ENCODE measurements at places on chromosomes 5 and 9.

GRCh38 chr9:105332471-105332870 lies 88.0 kb downstream of the SLC44A1 start:
- DNase-seq: no peak

DNA sequence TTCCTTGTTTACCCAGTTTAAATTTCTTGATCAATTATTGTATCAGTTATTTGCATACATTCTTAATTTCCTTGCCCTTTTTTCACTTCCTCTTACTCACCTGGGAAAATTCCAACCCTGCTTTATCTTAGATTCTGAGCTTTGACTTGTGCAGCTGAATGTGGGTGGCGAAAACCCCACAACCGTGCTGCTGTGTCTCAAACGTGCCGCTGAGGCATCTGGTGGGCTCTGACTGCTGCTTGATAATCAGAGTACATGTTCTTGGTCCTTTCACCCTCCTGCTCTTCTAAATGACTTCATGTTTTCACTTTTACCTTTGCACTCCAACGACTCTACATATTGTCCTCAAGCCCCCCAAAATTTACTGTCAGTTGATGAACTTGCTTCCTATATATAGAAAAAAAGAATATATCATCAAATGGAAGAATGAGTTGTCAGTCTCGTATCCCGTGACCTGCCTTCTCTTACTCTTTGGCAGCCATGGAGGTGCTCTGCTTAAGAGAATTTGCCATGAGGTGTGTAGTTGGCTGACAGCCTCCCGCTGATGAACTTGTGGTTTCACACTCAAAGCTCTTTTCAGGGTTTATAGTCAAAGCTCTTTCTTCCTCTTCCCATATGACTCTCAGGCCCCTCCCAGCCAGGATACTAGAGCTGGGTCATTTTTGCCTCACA lies 14.0 kb upstream of the JAK2 start:
- no peak for DNase-seq

DNA sequence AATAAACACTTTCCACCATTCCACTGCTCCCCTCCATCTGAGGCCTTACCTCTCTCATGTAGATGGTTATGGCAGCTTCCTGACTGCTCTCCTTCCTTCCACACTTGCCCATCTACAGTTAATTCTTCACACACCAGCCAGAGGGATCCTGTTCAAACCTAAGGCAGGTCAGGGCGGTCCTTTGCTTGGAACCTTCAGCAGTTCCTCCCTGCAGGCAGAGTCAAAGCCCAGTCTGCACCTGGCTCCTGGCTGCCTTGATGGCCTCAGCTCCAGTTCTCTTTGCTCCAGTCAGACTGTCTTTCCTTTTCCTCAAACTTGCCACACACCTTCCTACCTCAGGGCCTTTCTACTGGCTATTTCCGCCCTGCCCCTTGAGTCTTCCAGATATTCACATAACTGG lies 30.2 kb upstream of the NR3C1 start:
- no peak for DNase-seq

- DNase-seq: no peak
Measured at GRCh38 chr5:143073766-143074165, 303.6 kb downstream of the ARHGAP26 start.

DNA sequence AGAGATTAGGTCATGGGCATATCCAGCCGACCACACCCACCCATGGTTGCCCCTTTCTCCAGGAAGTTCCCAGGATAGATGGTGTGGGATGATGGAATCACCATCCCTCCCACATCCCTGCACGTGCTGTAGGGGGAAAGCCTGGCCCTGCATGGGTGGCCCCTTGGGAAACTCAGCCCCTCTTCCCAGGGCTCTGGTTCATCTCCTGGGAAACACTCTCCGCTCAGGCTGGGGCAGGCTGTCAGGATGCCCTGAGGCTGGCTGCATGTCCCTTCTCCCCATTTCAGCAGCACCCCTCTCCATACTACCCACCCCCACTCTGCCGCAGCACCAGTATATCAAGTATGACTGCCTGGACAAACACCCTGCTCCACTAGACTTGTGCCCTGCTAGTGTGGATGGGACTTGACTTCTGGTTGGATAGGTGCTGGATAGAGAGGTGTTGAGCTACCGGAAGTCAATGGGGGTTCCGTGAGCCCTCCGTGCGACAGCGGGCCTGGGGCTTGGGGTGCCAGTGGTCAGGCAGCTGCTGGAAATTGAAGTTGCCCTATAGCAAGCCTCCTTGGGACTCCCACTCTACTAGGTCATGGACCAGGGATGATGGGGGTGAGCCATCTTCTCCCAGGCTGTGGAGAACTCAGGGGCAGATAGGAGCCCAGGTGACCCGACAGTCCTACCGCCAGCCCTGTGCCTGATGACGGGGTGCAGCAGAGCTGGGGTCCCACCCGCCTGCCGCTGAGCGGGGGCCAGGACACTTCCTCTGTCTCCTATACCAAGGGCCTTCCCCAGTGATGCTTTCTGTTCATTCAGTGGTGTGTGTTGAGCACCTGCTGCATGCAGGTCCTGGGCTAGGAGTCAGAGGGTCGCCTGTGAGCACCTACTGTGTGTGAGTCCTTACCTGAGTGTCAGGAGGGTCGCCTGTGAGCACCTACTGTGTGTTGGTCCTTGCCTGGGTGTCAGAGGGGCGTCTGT lies 69.4 kb upstream of the COL5A1 start:
- DNase-seq: no peak

- DNase-seq: no peak
Measured at GRCh38 chr5:131384173-131384572, 120.3 kb downstream of the CDC42SE2 start.

DNA sequence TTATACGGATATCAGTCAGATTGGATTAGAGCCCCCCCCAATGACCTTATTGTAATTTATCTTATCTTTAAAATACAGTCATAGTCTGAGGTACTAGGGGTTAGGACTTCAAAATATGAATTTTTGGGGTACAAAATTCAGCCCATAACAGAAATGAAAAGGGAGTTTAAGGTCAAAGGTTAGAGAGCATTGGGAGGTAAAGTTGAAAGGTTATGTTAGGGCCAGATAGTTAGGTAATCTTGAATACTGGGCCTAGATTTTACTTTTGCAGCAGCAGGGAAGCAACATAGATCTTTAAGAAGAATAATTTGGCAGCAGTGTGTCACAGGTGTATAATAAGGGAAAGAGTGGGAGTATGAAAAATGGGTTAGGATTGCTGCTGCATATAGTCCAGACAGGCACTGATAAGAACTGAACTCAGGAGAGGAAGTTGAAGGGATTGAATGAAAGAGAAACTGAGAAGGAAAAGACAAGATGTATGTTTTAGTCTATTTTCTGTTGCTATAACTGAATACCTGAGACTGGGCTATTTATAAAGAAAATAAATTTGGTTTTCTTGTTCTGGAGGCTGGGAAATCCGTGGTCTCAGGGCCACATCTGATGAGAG lies 10.7 kb upstream of the GCNT4 start:
- no peak for DNase-seq

GRCh38 chr5:169873642-169874041 lies 106.7 kb downstream of the INSYN2B start:
- no peak for DNase-seq

DNA sequence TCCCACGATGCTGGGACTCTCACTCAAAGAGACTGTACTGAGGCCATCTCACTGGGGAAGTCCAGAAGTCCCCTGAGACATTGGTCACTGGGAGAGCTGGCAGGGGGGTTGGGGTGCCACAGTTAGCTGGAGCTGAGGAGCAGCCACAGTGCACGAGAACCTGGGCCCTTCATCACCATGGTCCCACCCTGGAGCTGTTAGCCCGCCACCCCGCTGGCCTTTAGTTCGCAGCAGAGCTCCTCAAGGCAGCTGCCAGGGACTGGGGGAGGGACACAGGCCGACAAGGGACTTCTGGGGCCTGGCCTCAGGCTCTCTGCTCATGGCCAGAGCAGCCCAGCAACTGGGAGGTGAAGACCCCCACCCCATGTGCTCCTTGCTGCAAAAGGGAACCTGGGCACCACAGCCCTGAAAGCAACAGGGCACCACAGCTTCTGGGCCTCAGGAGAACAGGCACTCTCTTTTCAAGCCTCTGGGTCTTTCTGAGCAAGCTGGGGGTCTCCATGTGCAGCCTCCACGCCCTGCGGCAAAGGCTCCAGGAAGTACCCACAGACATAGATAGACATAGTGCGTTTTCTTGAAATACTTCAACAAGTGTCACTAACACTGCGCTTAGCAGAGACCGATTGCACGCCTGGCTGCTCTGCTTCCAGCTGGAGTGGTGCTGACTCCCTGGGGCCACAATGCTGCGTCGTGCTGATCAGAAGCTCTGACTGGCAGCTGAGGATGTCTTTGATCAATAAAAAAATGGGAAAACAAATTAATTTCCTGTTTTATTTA lies 46.0 kb downstream of the VAV2 start:
- no peak for DNase-seq

GRCh38 chr5:139494832-139495231 lies 12.3 kb upstream of the STING1 start:
- no peak for DNase-seq

- DNase-seq: no peak
Measured at GRCh38 chr5:149358294-149358651, 427 bp downstream of the PCYOX1L start.

DNA sequence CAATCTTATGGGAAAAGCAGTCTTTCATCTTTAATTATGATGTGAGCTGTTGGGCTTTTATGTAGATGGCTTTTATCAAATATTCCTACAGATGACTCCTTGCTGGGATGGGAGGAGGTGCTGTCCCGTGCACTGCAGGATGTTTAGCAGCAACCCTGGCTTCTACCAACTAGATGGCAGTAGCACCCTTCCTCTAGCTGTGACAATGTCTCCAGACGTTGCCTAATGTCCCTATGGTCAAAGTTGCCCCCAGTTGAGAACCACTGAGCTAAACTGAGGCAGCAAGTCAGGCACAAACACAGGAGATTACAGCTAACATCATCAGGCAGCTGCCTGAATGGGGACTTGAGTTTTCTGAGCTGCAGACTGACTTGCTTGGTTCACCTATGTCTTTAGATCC lies 401.9 kb upstream of the PDE4D start:
- no peak for DNase-seq

- DNase-seq: no peak
Measured at GRCh38 chr5:7396713-7397454, 946 bp downstream of the ADCY2 start.

GRCh38 chr5:83077662-83078261 lies 415 bp downstream of the XRCC4 start:
- DNase-seq: no peak

GRCh38 chr9:4762886-4763541 lies 22.0 kb upstream of the AK3 start:
- no peak for DNase-seq

DNA sequence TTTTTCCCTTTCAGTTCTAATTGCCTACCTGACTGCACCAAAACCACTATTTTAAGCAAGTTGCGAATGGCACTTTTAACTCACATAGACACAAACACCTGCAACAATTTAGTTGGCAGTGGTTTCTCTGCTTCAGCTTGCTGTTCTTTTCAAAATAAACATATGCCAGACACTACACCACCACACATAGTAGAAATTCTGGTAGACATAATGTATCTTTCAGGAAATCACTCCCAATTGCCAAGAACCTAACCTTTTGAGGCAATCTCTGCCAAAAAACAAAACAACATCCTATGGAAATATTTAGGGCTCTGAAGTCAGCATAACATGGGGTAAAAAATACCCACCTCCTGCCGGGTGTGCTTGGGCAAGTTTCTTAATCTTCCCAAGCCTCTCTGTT lies 27.7 kb downstream of the GLIS3 start:
- DNase-seq: no peak

DNA sequence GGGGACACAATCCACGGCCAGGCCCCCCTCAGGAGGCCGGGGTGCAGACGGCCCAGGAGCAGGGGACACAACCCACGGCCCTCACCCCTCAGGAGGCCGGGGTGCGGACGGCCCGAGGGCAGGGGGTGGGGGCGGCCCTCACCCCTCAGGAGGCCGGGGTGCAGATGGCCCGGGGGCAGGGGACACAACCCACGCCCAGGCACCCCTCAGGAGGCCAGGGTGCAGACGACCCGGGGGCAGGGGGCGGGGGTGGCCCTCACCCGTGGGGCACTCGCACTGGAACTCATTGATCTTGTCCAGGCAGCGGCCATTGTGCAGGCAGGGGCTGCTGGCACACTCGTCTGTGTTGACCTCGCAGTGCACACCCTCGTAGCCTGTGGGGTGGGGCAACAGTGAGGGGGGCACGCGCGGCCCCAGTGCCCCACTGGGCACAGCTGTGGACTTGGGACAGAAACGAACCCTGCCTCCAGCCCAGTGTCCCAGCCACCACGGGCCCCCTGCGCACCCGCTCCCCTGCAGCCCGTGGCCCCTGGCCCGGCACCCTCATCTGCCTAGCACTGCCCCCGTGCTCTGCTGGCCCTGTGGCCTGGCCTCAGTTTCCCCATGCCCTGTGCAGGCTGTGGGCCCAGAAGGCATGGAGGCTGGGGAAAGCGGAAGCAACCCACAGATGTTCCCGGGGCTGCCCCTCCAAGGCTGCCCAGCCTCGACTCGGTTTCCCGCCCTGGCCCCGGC lies 28.7 kb downstream of the NOTCH1 start:
- no peak for DNase-seq

DNA sequence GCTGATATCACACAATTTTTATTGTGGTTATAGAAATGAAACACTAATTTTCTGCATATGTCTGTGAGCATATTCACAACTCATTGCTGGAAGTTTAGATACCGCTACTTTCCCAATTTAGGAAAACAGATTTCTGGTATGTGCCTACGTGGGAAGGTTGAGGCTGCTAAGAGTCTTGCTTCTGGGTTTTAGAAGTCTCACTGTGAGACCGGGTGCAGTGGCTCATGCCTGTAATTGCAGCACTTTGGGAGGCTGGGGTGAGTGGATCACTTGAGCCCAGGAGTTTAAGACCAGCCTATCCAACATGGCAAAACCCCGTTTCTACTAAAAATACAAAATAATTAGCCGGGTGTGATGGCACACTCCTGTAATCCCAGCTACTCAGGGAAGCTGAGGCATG lies 39.6 kb downstream of the UBAP1 start:
- DNase-seq: no peak

- DNase-seq: no peak
Measured at GRCh38 chr5:178661836-178662540, 35.1 kb upstream of the CLK4 start.

DNA sequence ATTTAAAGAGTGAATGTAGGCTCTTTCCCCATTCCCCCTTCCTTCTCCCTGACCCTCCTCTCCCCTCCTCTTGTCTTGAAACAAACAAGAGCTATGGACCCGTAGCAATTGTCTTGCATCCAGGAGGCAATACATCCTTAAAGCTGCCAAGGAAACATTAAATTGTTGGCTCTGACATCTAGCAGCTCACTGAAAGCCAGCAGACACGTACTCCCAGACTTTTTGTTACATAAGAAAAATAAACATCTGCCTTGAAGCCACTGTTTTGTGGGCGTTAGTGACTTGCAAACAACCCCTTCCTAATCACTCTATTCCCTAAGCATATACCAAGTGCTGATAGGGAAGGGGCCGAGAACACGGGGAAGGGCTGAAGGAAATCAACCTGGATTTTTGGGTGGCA lies 8.6 kb downstream of the SLC45A2 start:
- DNase-seq: no peak

GRCh38 chr9:109912082-109912582 lies 132.1 kb downstream of the PALM2AKAP2 start:
- peak; percentile 79 for DNase-seq

Data from BJ (cell line).